ENCODE measurements at places on chromosomes 5 and 9.

GRCh38 chr5:77066823-77067442 lies 20.2 kb downstream of the ZBED3 start:
- DNase-seq = no peak

GRCh38 chr9:27475057-27475595 lies 49.0 kb upstream of the IFNK start:
- DNase-seq = no peak

DNA sequence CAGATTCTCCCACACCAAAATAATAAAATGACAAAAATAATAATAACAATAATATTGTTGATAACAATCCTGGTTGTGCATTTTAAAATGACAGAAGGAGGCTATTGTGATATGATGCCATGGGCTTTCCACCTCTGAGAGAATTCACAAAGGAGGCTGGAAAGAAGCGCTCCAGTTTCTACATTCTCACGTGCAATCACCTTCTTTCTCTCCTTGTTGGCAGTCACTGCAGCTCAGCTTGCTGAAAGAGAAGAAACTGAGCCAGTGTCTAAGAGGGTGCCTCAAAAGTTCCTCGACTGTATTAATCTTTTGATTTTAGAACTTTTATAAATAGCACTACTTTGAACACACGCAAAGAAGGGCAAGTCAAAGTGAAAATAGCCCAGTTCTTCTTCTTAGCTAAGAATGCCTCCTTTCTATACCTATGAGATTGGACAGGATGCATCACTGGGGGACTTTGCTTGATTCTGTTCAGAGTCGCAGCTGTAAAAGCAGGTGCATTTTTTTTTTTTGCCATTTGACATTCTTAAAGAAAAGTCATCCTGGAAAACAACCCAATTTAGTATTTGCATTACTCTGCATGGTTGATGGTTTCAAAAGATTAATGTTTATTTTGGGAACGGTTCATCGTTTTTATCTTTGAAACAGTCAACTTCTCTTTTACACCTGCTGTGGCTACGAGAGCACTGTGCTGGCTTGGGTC lies 12.4 kb upstream of the SUB1 start:
- DNase-seq = no peak

DNA sequence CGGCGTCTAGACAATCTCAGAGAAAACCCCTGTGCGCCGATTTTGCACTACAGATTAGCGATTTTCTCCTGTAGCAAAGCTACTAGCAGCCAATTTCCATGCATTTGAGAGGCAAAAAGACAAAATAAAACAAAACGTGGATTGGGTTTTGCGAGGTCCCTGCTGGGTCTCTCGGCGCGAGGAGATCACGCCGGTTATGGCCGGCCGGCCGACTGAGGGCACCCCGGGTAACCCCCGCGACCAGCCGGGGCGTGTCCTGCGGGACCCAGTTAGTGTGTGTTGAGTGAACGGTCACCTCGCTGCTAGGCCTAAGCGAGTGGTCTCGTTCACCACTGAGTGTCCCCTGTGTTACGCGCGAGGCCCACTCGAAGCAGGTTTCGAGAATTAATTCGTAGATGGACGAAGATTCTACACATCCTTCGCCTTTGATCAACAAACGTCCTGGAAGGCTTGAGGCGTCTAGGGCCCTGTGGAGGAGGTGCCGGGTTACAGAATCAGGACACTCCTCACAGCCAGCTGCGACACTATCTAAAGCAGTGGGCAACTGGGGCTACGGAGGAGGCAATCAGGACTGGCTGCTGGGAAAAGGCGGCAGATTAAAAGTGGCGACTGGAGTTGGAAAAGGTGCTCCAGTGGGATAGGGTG lies 764 bp upstream of the VDAC1 start:
- no peak for DNase-seq

GRCh38 chr9:133488686-133489252 lies 9.9 kb upstream of the SLC2A6 start:
- no peak for DNase-seq

DNA sequence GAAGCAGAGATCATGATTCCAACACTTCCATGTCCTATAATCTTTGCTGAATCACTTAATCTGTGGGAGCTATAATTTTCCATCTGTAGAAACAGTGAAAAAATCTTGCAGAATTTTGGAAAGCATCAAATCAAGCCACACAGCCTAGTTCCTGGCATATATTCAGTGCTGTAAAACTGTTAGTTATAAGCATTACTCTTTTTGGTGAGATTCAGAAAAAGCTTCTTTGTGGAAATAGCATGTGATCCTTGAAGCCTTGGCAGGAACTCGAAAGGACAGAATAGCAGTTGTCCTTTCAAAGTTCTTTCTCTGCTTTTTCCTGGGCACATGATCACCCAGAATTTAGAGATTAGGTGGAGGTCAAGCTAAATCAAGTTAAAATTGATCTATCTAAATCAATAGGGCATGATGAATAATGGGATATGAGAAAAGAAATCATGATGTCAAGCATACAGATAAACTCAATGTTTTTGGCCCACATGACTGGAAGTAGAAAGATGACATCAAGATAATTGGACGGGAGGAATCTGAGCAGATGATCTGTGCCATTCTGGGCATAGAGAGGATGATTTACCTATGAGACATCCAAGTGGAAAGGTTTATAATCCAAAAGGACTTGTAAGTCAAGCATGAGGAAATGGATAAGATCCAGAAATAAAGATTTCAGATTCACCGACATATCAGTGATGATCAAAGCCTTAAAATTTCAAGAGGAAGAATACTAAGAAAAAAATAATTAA lies 73.1 kb downstream of the TMEM232 start:
- DNase-seq = no peak

DNA sequence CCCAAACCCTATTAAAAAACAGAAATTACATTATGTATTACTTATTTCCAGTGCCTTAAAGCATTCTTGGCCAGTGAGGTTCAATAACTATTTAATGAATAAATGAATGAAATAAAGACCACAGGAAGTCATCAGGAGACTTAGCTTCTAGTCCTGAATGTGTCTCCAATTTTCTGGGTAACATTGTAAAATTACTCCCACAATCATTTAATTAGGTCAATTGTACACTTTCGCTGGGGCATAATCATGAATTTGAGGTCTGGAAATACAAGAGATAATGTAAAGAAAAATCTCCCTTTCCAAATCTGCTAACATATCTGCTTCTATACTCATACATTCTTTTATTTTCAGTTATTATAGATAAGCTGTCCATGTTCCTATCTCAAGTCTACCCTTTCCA lies 199.2 kb downstream of the TLR4 start:
- DNase-seq = no peak

DNA sequence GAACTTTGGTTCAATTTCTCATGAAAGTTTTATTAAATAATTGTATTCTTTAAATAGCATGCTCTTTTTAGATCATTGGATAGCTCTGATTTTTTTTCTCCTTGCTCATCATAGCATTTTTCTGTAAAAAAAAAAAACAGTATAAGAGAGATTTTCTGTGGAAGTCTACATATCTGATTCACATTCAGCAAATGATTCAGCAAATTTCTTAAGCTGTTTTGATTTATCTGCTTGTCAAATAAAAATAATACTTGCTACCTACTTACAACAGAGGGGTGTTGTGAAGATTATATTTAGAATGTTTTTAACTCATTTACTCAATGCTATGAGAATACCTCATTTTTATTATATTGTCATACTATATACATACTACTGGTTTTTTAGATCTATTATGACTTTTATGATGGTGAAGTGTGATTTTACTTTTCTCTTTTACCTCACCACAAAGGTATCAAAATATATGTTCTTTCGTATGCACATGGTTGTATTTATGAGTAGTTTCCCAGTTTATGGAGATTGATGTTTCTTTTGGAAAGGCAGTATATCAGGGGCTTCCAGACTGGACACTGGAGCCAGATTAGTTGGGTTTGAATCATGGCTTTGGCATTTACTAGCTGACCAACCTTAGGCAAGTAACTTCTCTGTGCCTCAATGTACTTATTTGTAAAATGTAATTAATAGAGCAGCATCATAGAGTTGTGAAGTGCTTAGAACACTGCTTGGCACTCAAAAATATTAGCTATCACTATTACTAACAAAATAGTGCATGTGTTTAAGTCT lies 25.5 kb downstream of the TNPO1 start:
- no peak for DNase-seq

GRCh38 chr5:96547486-96547885 lies 114.4 kb upstream of the PCSK1 start:
- no peak for DNase-seq

DNA sequence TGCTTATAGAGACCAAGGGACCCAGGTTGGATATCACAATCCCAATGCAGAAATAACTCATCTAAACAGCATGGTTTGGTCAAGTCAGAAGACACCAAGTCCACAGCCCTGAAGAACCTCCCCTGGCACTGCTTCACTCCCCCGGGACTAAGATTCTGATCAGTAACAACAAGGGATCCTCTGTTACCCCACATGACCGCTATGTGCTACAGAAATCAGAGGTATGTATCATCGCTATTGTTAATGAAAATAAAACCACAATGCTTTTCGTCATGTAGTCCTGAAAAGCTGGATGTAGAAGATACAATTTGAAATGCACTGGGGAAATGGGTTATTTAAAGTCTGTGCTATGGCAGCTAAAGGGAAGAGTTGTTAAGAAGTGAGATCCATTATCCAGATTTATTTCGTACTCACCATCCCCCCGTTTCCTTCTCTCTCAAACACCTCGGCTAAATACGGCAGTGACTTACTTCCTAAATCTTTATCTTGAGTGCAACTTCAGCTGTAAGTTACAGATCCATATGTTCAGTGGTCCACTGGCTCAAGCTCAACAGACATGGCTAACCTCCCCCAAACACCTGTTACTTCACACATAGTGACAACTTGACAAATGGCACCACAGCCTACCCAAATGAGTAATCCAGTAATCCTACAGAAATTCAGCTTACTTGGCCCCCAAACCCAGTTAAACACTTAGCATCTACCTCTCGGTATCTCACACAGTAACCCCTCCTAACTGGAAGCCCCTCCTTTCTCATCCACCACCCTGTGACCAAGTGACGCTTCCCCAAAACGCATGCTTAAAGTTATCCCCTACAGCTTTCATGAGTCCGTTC lies 129.2 kb downstream of the MYO10 start:
- DNase-seq = no peak

DNA sequence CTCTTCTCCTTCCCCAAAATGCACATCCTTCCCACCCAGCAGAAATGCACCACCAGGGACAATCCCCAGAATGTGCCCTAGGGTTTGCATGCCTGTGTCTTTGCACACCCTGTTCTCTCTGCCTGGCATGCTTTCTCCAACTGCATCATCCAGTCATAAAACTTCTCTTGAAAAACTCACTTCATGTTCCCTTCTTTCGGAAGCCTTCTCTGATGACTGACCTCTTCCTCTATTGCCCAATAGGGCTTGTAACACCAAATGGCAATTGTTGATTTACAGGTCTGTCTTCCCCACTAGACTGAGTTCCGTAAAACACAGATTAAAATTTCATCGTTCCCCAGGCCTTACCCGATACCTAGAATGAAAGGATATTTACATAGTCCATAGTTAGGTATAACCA lies 83.1 kb upstream of the SPOCK1 start:
- no peak for DNase-seq

DNA sequence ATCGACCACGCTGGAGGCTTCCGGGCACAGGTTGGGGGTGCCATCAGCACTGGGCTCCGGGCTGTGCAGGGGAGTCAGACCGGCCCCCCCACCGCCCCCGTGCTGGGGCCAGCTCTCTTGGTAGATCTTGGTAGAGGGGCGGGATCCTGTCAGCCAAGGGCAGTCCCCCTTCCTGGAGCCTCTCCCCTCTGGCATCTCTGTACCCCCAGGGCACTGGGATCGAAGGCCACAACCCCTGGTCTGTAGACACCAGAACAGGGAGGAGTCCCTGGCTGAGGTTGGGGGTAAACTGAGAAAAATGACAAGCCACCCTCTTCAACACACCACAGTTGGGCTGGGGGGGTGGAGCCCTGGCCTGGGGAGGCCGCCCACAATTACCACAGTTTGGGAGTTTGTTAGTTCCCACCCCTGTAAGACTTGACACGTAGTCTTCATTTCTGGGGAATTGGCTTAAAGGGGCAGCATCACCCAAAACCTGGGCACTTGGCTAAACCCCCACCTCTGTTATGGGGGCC lies 882 bp downstream of the CERCAM start:
- no peak for DNase-seq

GRCh38 chr9:116476935-116477381 lies 210.1 kb upstream of the TRIM32 start:
- DNase-seq = no peak

DNA sequence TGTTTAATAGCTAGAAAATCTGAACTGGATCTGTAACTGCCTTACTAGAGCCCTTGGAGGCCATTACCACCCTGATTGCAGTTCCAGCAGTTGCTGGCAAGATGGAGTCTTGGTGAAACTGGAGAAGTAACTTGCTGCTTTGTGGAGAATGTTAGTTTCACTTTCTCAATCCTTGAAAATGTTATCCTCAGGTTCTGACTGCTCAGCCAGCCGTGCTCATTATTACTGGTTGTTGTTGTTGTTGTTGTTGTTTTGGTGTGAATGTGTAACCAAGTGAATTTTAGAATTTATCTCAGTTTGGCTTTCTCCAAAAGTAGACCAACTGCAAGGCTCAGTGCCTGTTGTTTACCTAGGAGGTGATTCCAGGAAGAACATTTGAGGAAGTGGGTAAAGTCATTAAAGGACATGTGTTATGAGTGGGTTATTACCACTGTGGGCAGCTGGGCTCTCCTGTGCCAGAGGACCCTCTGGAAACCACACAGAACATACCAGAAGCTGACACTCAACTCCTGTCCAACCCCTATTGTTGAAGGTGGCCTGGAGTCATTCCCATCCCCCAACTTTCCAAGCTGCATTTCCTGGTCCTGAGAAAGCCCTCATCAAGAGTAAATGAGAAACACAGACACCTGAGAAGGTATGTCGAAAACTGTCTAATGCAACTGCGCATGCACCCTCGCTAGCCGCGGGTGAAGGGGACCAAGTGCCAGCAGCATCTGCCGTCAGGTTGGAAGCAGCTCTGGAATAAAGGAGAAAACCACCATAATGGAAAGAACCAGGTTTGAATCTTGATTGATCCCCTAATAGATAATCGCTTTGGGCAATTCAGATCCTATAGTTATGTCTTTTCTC lies 111.6 kb downstream of the CMYA5 start:
- DNase-seq = no peak

- no peak for DNase-seq
These were observed 110.5 kb upstream of the HMHB1 start for GRCh38 chr5:143701493-143701892.
